ENCODE measurements at places on chromosomes 12 and 14.

GRCh38 chr14:73788701-73789551 lies 62.7 kb upstream of the PTGR2 start:
- no peak for DNase-seq

DNA sequence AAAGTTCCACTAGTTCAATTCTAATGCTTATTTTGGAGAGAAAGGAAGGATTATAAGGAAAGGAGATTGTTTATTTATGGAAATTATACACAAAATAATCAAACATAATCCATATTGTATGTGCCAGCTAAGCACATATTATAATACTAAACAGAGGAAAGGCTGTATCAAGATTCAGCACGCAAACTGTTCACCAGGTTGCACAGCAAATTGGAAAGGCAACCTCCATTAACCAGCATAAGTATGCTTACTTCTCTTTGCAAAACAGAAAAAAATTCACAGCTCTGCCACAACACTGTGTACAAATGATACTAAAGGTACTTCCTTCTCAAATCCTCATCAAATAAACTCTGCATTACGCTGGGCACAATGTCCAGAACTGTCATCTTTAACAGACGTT lies 146.3 kb downstream of the MED13L start:
- no peak for DNase-seq

DNA sequence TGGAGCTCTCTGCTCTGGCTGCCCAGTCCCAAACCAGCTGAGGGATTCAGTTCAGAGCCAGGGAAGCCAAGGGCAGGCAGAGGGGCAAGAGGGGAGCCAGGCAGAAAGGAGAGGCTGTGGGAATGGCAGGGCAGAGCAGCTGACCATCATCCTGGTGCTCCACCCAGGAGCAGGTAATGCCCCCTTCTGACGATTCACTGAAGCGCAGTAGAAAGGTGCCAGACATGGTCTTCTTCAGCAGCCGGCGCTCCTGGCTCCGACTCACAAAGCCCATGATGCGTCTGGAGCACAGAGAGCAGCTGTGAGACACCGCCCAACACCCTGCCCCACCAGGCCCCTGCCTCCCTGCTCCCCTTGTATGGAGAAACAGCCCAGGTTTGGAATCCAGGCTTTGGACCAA lies 8.0 kb downstream of the IL23A start:
- no peak for DNase-seq

GRCh38 chr14:87830443-87831096 lies 162.4 kb downstream of the GALC start:
- no peak for DNase-seq

DNA sequence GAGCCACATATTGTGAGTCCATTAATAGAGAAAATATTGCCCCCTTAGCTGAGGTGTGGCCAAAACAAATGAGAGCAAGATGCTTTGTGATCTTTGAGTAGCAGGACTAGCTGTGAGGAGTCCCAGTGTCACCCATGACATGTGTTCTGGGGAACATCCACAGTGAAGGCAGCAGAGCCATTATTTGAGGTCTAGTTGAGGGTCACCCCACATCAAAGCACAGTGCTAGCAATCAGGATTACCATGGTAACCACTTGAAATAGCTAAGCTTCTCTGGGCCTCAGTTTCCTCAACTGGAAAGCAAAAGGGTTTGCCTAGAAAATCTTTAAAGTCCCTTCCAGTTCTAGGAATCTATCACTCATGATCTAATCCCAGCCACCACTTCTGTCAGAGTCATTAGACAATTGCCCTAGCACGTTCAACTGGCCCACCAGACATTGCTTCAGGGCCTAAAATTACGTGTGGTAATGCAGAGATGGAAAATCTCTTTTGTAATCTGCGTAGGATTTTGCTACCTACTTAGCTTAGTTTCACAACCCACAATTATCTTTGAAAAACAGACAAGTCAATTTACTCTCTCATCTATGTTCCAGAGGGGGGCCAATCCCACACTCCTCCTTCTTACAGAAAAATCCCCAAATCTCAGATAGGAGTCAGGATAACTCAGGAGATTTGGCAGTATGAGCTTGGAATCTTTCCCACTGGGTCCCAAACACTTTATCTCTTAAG lies 251.2 kb upstream of the EGLN3 start:
- DNase-seq, result no peak

DNA sequence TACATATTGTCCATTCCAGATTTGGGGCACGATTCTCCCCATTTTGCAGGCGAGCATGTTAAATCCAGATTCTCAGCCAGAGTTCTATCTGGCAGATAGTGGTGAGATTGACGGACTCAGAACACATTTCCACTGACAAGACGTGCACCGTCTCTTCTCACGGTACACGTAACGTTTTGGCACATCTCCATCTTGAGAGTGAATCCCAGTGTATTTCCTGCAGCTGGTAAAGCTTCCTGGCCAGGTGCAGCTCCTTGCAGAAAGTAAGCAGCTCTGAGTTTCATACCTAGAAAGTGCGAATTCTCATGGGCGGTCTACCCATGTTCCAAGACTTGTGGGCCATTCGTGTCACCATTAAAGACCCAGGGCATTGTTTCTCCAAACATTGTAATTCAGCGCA lies 102.6 kb downstream of the TSPAN9 start:
- no peak for DNase-seq

- DNase-seq, result no peak
Measured at GRCh38 chr14:102819747-102820330, 42.6 kb downstream of the TRAF3 start.

- no peak for DNase-seq
Measured at GRCh38 chr14:80946797-80947196, 5.3 kb upstream of the CEP128 start.

DNA sequence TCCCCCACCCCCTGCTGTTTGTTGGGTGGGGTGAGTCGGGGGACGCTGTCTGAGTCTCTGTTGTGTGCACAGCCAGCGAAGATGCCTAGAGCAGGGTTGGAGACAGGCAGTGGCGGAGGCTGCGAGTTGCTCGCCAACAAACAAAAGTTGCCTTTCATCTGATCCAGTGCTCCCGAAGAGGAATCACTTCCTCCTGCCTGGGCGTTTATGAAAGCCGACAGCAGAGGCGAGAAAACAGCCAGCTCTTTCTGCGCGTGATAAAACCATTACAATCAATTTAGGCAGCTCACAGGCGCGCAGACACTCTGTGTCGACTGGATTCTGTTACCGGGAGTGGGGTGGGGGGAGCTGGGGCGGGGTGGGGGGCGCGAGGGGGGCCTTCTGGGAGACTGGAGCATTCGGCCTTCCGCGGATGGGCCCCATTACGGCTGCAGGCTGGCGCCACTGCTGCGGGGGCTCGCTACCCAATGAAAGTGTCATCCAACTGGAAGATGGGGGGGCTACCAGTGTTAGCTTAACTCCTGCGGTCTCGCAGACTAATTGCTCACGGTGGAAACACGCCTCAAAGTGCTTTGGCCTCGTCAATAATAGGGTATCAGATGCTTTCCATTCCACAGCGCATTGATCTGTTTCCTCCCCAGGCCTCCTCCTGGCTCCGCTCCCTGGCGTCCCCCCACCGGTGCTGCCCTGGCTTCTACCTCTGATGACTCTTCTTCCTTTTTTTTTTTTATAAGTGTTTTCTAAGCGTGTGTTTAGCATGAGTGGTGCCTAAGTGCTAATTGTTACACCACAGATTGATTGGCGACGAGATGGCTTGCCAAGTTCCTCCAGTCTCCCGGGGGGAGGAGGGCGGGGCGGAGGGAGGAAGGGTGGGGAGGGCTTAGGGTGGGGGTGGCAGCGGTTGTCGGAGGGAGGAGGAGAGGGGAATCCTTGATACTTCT lies 678.4 kb downstream of the MED13L start:
- DNase-seq, result no peak

DNA sequence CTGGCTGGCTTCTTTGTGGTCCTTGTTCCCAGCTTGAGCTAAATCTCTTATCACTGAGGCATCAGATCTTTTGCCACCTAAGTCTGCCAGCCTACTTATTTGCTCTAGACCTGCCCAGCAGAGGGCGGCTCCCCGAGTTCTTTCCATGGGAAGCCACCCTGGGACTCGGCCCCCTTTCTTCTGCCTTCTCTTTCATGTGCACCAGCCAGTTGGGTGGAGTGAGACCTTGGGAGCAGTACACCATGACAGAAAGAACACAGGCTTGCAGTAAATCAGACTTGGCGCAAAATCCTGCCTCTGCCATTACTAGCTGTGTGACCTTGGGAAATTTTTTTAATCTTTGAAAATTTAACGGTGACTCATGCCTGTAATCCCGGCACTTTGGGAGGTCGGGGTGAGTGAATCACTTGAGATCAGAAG lies 7.4 kb downstream of the SMAGP start:
- peak; percentile 3 for DNase-seq

DNA sequence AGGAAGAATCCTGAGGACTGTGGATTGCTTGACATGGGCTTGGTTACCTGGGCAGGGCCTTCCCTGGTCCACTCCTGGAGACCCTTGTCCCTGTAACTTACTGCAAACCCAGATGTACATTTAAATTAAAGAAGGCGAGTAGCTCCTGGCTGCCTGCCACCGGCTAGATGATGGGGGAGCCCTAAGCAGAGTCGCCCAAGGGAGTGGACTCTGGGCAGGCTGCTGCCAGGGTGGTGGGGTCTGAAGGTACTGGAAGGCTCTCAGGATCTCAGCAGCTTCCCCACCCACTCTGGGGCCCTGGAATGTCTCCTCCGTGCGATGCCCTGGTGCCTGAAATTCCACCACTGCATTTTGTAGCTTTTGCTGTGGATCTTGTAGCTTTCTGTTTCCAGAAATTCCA lies 74.7 kb downstream of the FBXL14 start:
- DNase-seq, result no peak

DNA sequence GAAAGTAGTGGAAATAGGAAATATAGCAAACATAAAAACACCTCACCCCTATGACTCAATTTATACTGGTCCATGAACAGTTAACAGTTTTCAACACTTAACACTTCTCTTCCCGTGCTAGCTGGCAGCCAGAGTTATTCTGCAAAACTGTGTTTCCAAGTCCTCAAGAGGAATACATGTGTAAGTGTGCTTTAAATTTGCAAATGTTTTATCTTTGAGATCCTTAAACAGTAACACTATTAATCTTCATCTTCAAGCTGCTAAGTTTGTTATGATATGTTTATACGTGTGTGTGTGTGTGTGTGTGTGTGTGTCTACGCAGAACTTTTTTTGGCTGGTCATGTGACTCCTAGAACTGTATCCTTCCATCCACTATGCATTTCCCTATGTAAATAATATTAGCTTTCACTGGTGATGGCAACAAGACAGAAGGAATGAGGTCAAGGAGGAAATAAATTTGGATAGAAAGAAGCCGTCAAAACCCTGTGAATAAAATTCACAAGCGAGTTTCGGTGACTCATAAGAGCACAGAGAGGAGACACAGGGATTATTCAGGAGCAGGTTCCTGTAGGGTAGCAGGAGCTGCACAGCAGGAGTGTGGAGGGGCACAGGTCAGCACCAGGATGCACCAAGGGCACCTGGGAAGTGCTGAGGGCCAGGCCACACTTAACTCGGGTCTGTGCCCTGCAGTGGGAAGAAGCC lies 105.9 kb upstream of the ETV6 start:
- no peak for DNase-seq

- DNase-seq, result no peak
Measured at GRCh38 chr12:49044660-49045059, 15.9 kb downstream of the KMT2D start.

DNA sequence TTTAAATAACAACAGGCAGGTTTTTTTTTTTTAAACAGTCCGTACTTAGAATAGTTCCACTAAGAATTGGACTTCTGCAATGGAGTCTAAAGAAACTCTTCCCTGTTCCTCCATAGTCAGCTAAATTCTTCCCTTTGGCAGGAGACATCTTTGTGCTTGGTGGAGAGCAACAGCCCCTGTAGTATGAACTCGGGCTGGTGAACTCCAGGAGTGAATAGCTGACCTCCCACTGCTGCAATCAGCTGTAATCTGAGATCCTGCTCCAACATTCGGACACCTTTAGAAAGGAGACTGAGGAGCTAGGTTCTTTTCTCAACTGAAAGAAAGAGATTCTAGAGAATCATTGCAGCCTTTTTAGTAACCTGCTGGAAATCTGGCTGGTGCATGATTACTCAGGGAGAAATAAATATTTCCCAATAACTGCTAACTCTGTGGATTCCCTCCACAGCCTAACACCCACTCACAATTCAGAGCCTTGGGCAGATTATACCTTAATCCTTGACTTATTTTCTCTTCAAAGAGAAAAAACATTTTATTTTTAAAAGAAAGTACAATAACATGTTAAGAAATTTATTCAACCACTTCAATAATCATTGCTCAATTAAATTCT lies 25.6 kb upstream of the DBX2 start:
- no peak for DNase-seq

- DNase-seq, result peak; percentile 30
Measured at GRCh38 chr12:92030618-92031017, 115.0 kb downstream of the BTG1 start.

DNA sequence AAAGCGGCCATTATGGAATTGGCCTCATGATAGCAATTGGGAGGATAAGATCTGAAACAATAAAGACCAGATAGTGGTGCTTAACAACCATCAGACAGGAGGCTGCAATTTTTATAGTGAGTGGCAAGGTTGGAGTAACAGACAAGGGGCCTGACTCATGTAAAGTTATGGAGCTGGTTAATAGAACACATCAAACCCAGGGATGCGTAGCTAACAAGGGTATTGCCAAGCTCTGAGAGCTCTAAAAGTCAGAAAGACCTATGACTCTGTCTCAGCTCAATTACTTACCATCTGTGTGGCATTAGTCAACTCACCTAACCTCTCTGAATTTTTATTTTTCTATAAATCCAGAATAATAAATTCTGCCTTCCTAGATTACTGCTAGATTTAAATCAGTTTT lies 1731.5 kb upstream of the FLRT2 start:
- DNase-seq, result no peak

- no peak for DNase-seq
Measured at GRCh38 chr14:68777644-68778043, 15.2 kb downstream of the ZFP36L1 start.

DNA sequence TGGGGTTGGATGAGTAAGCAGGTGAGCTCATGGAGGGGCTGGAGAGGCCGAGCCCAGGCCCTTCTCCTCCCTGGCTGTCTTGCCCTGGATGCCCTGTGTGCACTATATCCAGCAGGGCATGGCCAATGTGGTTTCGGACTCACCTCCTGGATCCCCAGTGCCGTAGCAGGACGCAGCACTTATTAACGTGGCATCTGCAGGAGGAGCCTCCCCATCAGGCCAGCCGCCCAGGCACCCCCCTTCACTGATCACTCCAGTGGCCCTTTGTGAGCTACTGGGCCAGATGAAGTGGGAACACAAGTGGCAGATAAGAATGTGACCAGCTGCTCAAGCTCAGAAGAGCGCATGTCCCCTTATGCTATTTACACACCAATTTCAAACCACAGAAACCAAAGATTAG lies 43.1 kb upstream of the DICER1 start:
- DNase-seq, result no peak

DNA sequence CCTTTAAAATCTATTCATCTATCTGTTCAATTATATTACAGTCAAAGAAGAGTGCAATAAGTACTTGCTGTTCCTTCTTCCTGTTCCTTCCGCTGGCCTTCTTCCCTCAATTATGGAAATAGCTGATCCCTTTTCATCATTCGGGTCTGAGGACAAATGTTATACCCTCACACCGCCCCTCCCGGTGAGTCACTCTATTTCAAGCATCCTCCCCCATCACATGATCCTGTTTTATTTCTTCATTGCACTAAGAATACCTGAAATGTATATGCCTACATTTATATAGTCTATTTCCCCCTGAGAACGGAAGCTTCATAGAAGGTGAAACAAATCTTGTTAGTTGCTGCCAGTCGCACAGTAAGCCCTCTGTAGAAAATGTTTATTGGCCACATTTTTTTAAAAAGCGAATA lies 2.5 kb downstream of the SLC38A1 start:
- no peak for DNase-seq

Data from stimulated activated naive CD4-positive, alpha-beta T cell (primary cell).